Activated CD4-positive, alpha-beta T cell treated with anti-CD3 and anti-CD28 coated beads, Interleukin-2, amount 10 ng/mL, durations not matched to agents 24 days and 14 days (primary cell): ENCODE measurements at places on chromosomes 11 and 22. TPM values are rescaled to one million over a fixed set of nuclear protein-coding genes. Genes with fewer than 3 reads are reported as not detected.
A peak's percentile ranks its signal among the peaks of the same experiment; 100 is the strongest.

Gene SERPIND1
- total RNA-seq, result not detected in 2 replicates

Gene IL17RA
- total RNA-seq, result 18.4 and 19.8 TPM in 2 replicates

GRCh38 chr11:62340269-62340901 lies 3.1 kb downstream of the ASRGL1 start:
- peak; percentile 87 for DNase-seq

Gene IFTAP
- total RNA-seq, result 1.1 and 1.7 TPM in 2 replicates

DNA sequence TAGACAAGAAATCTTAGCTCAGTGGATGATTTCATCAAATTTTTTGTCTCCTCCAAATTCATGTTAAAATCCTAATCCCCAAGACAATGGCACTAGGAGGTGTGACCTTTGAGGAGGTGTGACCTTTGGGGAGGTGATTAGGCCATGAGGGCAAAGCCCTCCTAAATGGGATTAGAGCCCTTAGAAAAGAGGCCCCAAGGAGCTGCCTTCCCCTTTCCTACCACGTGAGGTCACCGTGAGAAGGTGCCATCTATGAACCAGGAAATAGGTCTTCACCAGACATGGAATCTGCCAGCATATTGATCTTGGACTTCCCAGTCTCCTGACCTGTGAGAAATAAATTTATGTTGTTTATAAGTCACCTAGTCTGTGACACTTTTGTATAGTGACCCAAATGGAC lies 138.7 kb downstream of the TRIM29 start:
- DNase-seq, result no peak

GRCh38 chr22:29555065-29555644 lies 1.6 kb upstream of the THOC5 start:
- no peak for DNase-seq

Gene SEPTIN3
- 5.7 and 6.8 TPM in 2 replicates for total RNA-seq

Gene OR5A1
- not detected in 2 replicates for total RNA-seq

DNA sequence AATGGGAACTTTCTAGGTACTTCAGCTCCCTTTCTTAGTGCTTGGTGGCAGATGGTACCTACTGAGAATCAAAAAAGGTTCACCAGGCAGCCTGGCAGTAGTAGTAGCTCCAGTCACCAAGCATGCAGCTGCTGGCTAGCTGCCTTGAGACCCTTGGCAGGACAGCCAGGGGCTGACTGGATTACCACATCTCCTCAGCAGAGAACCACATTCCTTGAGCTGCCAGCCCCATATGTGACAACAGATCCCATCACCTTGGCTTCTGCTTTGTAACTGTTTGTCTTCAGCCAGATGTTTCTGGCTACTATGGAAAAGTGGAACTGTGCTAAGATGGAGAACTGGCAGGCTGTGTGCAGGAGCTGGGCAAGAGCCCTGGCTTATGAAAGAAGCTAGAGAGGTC lies 39.6 kb upstream of the CHRM4 start:
- no peak for DNase-seq

GRCh38 chr11:60899046-60899936 lies 7.1 kb downstream of the PRPF19 start:
- DNase-seq, result peak; percentile 81

- DNase-seq, result peak; percentile 81
These were observed 32.8 kb downstream of the PITPNB start for GRCh38 chr22:27885977-27886842.

- DNase-seq, result no peak
These were observed 13.2 kb downstream of the GGT5 start for GRCh38 chr22:24231706-24232105.

DNA sequence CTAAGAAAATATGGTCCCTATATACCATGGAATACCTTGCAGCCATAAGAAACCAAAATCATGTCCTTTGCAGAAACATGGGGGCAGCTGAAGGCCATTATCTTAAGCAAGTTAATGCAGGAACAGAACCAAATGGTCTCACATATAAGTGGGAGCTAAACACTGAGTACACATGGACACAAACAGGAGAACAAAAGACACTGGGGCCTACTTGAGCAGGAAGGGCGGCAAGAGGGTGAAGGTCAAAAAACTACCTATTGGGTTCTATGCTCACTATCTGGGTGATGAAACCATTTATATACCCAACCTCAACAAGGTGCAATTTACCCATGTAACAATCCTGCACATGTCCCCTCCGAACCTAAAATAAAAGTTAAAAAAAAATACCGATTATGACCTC lies 22.5 kb downstream of the GAS2 start:
- no peak for DNase-seq

- no peak for DNase-seq
These were observed 70.6 kb upstream of the SEPTIN5 start for GRCh38 chr22:19643448-19644313.

Gene TECTA
- 0.09 TPM in 2 replicates for total RNA-seq

DNA sequence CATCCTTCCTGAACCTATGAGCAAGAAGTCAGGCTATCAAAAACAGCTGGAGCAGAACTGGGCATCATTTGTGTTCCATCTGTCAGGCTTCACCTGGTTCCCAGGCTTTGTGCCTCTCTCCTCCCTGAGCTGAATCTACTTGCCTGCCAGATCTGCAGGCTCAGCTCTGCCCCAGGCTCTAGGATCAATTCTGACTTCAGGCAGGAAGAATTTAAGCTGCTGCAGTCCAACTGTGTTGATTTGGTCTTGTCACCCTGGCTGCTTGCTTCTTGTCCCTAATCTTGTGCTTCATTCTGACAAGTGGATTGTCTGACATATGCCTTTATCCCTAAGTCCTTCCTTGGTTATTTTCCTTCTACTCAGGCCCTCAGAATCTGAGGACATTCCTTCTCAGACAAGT lies 31.6 kb upstream of the CADM1 start:
- DNase-seq, result no peak
